ENCODE measurements at places on chromosomes 1 and 21. TPM values are rescaled to one million over a fixed set of nuclear protein-coding genes. Genes with fewer than 3 reads are reported as not detected.

P3H1 gene
- 56.5 TPM for total RNA-seq

COL11A1 gene
- total RNA-seq, result 11.6 TPM

KLF17 gene
- total RNA-seq, result not detected

PTCH2 gene
- 7.6 TPM for total RNA-seq

BMP8A gene
- total RNA-seq, result 8.0 TPM

CTH gene
- total RNA-seq, result 12.2 TPM

CD244 gene
- total RNA-seq, result 0.90 TPM

LORICRIN gene
- total RNA-seq, result not detected

ASAP3 gene
- total RNA-seq, result 136 TPM

KRTAP19-1 gene
- total RNA-seq, result not detected

All from tibial nerve (tissue), 4 donors.